ENCODE measurements at places on chromosomes 7 and 10.
A peak's percentile ranks its signal among the peaks of the same experiment; 100 is the strongest.

GRCh38 chr10:24381235-24382010 lies 172.5 kb downstream of the KIAA1217 start:
- no peak for DNase-seq

- DNase-seq, result no peak
Observed at GRCh38 chr7:69232445-69233376, 365.6 kb upstream of the AUTS2 start.

- DNase-seq, result no peak
Observed at GRCh38 chr10:48447356-48448215, 141.1 kb downstream of the MAPK8 start.

DNA sequence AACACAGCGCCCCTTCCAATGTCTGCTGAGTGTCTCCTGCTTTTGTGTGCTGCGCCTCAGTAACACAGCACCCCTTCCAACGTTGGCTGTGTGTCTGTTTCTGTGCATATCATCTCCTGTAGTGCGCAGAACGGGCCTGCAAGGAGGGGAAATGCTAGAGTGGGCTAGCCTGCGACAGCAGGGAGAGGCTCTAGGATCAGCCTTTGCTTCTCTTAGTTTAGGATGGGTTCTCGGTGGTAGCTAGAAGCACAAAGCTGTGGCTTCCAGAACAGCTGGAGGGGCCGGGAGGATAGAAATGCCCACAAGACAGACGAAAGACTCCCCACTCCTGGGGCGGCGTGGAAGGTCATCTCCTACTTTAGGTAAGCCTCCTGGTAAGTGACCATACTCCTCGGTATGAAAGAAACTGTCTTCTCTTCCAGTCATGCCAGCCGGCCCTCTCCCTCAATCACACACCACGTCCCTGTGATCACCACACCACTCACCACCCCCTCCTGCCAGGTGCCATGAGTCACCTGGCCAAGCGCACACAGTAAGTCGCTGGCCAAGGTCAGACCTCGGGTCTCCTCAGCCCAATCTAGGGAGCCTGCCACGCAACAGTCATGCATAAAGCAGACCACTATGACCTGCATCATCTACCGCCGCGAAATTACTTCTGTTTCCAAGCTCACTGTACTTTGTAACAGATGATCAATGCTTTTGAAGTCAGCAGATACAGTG lies 4.8 kb downstream of the PITRM1 start:
- DNase-seq, result no peak

- peak; percentile 53 for DNase-seq
Observed at GRCh38 chr10:73095481-73096021, 1.1 kb downstream of the P4HA1 start.

DNA sequence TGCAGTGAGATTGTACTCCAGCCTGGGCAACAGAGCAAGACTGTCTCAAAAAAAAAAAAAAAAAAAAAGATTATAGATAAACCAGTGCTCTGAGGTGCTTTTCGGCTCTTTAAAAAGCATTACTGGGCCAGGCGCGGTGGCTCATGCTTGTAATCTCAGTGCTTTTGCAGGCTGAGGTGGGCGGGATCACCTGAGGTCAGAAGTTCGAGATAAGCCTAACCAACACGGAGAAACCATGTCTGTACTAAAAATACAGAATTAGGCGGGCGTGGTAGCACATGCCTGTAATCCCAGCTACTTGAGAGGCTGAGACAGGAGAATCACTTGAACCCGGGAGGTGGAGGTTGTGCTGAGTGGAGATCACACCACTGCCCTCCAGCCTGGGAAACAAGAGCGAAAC lies 6.6 kb upstream of the HNRNPF start:
- DNase-seq, result no peak

- no peak for DNase-seq
Observed at GRCh38 chr7:54908760-54909438, 109.9 kb upstream of the EGFR start.

- DNase-seq, result no peak
Observed at GRCh38 chr7:48083114-48083830, 5.8 kb upstream of the UPP1 start.

DNA sequence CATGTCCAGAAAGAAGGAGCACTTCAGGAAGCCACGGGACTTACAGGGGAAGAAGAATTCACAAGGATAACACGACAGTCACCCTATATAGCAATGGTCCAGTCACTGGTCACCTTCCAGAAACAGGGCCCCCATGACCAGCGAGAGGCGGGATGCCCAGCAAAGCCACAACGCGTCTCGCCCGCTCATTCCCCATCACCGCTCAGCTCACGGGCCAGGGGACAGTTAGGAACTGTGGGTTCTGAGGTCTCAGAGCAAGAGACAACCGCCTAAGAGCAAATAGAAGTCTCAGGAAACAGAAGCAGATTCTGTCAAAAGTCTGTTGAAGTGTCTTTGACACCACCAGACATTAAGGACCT lies 71.9 kb downstream of the PROSER2 start:
- no peak for DNase-seq

DNA sequence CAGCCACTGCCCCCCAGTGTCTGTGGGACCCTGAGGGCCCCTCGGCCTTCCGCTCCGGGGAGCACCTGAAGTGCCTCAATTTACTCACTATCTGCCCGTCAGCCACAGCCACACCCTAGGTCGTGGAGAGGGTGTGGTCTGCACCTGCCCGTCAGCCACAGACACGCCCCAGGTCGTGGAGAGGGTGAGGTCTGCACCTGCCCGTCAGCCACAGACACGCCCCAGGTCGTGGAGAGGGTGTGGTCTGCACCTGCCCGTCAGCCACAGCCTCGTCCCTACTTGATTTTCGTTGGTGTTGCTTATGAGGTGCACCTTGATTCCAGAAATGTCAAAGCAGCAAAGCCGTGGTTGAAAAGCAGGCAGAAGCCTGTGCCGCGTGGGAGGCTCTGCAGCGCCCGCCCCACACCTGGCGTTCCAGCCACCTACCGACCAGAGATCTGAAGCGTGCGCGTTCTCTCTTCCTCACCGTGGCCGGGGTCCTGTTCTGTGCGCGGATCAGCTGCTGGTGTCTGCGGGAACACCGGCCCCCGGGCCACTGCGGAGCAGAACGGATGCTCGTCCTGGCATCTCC lies 101.6 kb downstream of the DYNC2I1 start:
- peak; percentile 80 for DNase-seq

DNA sequence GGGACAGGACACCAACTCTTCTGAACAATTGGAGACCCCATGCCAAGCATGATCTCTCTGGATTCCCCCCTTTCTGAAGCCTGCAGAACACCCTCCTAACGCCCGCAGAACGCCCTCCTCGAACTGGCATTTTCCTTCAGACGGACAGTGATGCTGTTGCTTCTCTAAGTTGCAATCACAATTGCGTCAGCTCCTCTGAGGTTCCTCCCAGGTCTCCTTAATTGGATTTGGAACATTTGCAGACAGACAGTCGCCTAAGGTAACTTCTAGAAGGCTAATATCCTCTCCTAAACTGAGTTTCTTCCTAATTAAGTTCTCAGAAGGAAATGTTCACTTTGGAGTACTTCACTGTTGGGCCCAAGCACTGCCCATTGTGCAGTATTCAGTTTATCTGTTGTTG lies 20.5 kb upstream of the SERPINE1 start:
- no peak for DNase-seq

DNA sequence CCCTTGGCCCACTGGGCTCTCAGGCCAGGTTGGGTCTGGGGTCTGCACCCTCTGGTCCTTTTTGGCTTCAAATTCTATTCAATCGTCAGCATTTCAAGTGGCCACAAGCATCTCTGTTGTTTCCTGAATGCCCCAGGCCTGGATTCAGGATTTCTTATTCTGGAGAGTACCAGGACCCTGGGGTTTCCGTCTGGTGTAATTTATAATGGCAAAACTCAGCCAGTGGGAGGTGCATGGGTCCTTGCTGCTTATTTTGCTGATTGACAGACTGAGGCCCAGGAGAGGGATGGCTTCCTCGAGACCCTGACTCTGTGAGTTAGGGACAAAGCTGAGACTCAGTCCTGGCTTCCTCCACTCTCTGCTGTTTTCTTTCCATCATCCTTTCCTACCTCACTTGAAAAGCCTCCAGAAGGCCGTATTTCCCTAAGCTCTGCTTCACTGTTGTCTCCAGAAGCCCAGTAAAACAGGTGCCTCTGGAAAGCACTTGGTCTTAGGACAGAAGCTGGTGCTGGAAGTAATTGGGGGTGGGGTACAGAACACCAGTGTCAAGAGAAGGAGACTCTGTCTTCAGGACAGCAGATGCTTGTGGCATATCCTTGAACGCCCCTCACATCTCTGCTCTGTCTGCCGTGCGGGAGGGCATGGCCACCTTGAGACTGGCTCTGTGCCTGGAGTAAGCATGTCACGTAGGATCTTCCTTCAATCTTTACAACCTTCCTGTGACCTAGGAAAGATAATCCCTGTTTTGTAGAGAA lies 39.4 kb upstream of the SH2D4B start:
- no peak for DNase-seq

DNA sequence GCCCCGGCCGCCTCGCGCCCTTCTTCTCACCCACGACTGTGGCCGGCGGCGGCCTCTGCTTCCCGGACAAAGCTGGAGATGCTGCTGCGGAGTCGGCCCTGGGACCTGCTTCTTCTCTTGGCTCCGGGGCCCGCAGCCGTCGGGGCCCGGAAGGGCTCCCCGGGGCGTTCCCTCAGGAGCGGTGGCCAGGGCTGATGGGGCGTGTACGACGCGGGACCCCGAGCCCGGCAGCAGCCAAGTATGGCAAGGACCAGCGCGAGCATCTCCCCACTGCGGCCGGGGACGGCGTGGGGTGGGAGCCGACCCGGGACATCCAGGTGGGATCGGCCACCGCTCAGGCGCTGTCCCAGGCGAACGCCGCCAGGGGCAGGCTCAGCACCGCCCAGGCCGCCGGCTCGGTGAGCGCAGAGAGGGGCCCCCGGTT lies 27.6 kb upstream of the BMS1 start:
- DNase-seq, result peak; percentile 42

DNA sequence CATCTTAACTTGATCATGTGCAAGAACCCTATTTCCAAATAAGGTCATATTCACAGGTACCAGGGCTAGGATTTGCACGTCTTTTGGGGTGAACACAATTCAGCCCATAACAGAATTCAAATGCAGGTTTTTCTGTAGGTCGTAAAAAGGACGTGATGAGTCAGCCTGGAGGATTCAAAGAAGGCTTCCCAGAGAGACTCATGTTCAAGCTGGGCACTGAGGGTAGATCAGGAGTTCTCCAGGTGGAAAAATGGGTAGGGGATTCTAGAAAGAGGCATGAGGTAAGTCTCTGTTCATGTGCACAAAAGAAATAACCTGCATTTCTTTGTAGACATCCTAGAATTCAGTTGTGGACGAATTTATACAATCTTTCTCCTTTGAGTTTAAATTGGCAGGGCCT lies 160.4 kb downstream of the RPS24 start:
- DNase-seq, result no peak

DNA sequence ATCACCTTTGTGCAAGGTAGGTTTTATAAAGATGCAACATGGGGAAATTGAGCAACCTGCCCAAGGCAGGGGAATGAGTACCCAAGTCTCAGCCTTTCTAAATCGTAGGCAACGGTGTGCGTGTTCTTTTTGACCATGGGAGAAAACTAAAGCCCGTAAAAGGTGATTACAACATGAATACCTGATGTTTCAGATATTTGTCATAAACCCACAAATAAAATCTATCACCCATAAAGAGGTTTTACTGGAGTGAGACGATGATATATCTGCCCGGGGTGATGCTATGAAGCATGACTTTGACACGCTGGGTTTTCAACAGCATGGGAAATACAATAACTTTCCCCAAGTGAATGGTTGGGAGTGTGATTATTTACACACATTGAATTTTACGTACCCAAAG lies 406.3 kb upstream of the KLF6 start:
- no peak for DNase-seq

DNA sequence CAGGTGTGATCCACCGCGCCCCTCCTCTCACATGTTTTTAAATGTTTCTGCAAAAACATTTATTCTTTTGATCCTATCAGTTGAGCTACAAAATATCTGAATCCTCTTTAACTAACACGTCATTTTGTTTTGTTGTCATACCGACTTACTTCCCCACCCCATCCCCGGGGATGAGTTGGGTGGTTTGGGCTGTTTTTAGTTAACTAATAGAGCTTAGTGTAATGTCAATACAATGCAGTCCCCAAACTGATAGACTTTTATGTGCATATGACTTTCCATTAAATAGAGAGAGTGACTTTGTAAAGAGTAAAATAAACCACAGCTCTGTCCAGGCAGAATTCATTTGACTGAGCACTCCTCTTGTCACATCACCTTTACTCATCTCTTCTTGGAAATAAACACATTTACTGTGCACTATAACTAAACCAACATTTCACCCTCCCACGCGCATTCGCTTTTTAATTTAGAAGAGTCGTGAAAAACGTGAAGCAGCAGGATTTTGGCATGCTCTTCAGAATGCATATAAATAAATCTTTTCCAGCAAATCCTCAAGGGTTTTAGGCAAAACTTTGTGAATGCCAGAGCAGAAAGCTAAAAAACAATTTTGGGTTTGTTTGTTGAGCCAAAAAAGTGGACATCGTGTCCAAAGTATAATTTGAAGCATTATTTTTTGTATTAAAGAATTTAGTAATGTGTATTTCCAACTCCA lies 187.4 kb upstream of the MGMT start:
- DNase-seq, result no peak

DNA sequence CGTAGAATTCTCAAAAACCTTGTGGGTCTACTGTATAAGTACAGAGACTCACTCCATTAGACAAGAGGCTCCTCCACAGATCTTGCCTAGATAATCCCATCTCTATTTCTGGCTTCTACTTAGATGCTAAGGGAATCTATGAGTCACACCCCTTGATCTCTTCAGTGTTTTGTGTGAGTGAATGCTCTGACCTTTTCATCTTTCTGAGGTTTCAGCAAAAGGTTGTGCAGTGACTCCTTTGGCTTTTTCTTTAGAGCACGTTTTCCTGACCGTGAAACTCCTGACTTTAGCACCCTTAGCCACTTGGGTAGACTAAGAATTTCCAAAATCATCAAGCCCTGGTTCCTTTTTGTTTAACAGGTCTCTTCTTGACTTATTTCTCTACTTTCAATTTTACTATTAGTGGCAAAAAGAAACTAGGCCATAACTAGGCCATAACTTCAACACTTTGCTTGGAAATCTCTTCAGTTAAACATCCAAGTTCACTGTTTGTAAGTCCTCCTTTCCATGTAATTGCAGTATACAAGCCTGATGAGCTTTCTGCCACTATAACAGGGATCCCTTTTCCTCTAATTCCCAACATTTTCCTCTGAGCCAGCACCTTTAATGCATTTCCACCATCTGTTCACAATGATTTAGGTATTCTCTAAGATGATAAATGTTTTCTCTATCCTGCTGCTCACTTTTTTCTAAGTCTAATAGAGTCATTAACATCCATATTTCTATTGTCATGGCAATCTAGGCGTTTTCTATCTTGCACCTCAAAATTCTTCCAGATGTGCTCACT lies 19.4 kb downstream of the COPG2 start:
- DNase-seq, result no peak

- no peak for DNase-seq
Observed at GRCh38 chr10:96685306-96685705, 35.0 kb downstream of the PIK3AP1 start.

GRCh38 chr10:101879456-101880231 lies 36.0 kb upstream of the KCNIP2 start:
- no peak for DNase-seq

- no peak for DNase-seq
Observed at GRCh38 chr7:55400191-55400590, 35.1 kb downstream of the LANCL2 start.
